ENCODE measurements at places on chromosomes 3 and 15.

- H3K4me1 ChIP-seq = no peaks in the 10 kb centered on the region
- no peaks in the 10 kb centered on the region for H3K27me3 ChIP-seq
- H3K27ac ChIP-seq = no peak overlapping the region
- H3K36me3 ChIP-seq = no peaks in the 10 kb centered on the region
- no peak for DNase-seq
Measured at GRCh38 chr15:46938169-46938568, 779.1 kb upstream of the SEMA6D start.

- DNase-seq = no peak
- no peak overlapping the region for H3K4me3 ChIP-seq
- H3K4me1 ChIP-seq = peaks cover 7% of the 10 kb centered on the region
- H3K36me3 ChIP-seq = no peaks in the 10 kb centered on the region
Measured at GRCh38 chr15:97981758-97982157, 21.3 kb downstream of the ARRDC4 start.

DNA sequence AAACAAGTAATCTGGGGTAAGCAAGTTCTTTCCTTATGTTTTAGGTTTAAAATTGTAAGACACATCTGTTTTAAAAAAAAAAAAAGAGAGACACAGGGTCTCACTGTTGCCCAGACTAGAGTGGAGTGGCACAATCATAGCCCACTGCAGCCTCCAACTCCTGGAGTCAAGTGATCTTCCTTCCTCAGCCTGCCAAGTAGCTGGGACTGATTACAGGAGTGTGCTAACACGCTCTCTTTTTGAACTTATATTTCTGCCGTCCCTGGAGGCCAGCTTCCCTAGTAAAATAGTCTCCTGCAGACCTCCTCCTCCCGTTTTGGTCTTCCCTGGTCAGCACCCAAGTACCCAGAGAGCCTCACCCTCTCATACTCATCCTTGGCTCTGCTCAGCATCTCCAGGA is 35.5 kb downstream of the DCP1A start:
- DNase-seq = no peak
- H3K4me3 ChIP-seq = no peak overlapping the region
- no peak overlapping the region for H3K27ac ChIP-seq
- no peaks in the 10 kb centered on the region for H3K27me3 ChIP-seq

DNA sequence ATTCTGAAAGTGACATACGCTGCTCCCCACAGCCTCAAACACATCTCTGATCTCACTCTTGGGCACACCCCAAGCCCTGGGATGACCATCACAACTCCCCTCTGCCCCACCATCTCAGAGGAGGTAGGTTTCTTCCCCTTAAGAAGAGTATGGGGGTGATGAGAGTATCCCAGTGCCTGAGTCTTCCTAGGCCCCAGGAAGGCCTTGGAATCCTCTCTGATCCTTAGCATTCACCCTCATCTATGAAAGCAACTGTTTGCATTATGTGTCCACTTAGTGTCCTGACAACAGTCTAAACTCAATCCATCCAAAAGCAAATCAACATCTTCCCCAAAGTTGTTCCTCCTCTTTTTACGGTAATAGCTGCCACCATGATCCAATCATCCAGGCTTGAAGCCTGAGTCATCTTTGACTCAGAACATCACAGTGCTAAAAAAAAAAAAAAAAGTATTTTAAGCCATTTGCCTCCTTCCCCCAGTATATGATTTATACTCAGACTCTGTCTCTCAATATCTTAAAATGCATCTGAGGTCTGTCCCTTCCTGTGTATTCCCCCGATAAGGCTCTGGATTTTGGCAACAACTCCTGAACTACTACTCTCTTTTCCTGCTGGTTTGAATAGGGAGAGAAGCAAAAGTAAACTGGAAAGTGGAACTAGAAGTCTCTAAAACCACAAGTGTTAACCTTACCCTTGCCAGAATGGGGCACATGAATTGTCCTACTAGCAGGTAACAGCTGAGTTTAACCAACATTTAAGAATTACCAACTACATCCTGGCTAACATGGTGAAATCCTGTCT is 22.5 kb downstream of the POPDC2 start:
- H3K36me3 ChIP-seq = peaks cover 3% of the 10 kb centered on the region
- DNase-seq = no peak
- H3K27me3 ChIP-seq = no peaks in the 10 kb centered on the region
- H3K27ac ChIP-seq = no peak overlapping the region
- H3K4me1 ChIP-seq = peaks cover 4% of the 10 kb centered on the region
- H3K4me3 ChIP-seq = no peak overlapping the region

DNA sequence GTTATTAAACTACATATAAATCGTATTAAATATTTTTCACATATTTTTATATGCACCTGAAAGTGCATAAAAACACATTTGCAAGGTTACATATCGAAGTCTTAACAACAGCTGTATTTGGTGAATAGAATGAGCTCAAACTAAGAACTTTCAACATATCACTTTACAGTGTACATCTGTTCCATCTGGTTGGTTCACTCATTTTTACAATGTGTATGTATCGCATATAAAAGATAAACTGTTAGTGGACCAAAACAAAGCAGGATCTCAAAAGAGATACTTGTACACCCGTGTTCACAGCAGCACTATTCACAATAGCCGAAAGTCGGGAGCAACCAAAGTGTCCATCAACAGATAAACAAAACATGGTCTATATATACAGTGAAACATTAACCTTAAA is 55.8 kb downstream of the TBL1XR1 start:
- no peaks in the 10 kb centered on the region for H3K36me3 ChIP-seq
- no peak for DNase-seq
- H3K4me1 ChIP-seq = peaks cover 43% of the 10 kb centered on the region
- H3K4me3 ChIP-seq = no peak overlapping the region

DNA sequence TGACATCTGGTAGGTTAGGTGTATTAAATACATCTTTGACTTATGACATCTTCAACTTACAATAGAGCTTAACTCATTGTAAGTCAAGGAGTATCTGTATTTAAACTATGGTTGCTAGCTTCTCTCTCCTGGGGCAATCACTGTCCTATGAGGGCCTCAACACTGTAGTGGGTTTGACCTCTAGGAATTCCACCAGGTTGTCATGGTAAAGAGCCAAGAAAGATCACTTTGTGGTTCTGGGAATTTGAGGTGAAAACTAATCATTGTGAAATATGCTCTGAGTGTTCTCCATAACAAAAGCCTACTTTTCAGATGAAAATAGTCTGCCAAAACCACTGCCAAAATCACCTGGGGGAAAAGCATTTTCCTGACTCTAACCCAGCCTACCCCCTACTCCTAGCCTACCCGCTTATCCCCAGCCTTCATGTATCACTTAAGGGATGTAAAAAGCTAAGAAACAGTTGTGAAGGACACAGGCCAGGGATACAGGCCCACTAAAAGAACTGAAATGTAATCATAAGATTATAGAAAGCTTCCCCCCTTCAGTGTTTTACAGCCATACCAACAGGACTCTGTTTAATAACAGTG is 723.8 kb downstream of the MECOM start:
- H3K4me3 ChIP-seq = no peak overlapping the region
- no peaks in the 10 kb centered on the region for H3K4me1 ChIP-seq
- H3K27me3 ChIP-seq = no peaks in the 10 kb centered on the region
- no peaks in the 10 kb centered on the region for H3K36me3 ChIP-seq

GRCh38 chr3:115081444-115081843 is 65.6 kb downstream of the ZBTB20 start:
- no peaks in the 10 kb centered on the region for H3K27me3 ChIP-seq
- H3K4me3 ChIP-seq = no peak overlapping the region
- DNase-seq = no peak
- H3K4me1 ChIP-seq = no peaks in the 10 kb centered on the region
- peaks cover 2% of the 10 kb centered on the region for H3K36me3 ChIP-seq

DNA sequence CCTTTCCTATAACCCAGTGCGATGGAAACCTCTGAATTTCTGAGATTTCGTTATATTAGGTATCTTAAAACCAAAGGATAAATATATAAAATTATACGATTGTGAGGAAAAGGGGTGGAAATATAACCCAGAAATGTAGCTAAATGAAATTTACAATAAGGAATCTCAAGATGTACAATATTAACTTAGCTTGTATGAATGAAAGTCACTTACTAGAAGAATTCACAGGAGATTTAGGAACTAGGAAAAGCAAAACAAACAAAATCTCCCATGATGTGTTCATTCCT is 159.2 kb downstream of the USP13 start:
- no peaks in the 10 kb centered on the region for H3K36me3 ChIP-seq
- no peak for DNase-seq
- no peak overlapping the region for H3K4me3 ChIP-seq
- H3K27me3 ChIP-seq = no peaks in the 10 kb centered on the region
- H3K4me1 ChIP-seq = no peaks in the 10 kb centered on the region

DNA sequence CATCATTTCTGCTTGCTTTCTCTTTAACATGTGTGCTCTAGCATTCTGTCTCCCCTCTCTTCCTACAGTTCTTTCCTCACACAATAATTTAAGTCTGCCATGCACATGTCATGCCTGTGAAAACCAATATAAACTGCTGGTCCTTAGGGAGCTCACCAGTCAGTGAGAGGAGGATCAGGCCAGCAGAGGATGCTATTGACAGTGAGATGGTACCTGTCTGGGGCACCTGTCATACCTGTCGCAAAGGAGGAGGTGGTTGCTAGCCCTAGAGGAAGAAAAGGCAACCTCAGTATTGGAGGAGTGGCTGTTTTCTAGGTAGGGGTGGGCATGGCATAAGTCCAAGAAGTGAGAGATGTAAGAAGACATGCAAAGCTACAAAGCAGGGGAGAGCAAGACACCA is 194.6 kb downstream of the GABRG3 start:
- no peak overlapping the region for H3K4me3 ChIP-seq
- H3K27me3 ChIP-seq = no peaks in the 10 kb centered on the region
- no peaks in the 10 kb centered on the region for H3K4me1 ChIP-seq
- no peaks in the 10 kb centered on the region for H3K36me3 ChIP-seq
- DNase-seq = no peak

DNA sequence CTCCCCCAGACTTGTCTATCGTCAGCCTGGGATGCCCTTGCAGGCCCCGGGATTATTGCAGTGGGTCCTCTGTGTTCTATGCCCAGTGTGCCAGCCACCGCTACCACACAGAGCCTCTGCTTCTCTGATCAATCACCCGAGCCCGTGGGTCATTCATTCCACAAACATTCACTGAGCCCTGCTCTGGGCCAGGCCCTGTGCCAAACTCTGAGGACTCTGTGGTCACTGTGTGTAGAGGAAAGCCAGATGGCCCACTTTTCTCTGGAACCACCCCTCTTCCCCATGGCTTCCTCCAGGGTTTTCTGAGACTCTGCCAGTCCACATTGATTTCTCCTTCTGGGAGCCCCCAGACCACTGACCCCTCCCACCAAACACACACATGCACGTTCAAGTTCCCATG is 55.5 kb downstream of the BSN start:
- DNase-seq = no peak
- H3K36me3 ChIP-seq = no peaks in the 10 kb centered on the region
- no peak overlapping the region for H3K4me3 ChIP-seq
- H3K4me1 ChIP-seq = no peaks in the 10 kb centered on the region
- H3K27ac ChIP-seq = no peak overlapping the region

DNA sequence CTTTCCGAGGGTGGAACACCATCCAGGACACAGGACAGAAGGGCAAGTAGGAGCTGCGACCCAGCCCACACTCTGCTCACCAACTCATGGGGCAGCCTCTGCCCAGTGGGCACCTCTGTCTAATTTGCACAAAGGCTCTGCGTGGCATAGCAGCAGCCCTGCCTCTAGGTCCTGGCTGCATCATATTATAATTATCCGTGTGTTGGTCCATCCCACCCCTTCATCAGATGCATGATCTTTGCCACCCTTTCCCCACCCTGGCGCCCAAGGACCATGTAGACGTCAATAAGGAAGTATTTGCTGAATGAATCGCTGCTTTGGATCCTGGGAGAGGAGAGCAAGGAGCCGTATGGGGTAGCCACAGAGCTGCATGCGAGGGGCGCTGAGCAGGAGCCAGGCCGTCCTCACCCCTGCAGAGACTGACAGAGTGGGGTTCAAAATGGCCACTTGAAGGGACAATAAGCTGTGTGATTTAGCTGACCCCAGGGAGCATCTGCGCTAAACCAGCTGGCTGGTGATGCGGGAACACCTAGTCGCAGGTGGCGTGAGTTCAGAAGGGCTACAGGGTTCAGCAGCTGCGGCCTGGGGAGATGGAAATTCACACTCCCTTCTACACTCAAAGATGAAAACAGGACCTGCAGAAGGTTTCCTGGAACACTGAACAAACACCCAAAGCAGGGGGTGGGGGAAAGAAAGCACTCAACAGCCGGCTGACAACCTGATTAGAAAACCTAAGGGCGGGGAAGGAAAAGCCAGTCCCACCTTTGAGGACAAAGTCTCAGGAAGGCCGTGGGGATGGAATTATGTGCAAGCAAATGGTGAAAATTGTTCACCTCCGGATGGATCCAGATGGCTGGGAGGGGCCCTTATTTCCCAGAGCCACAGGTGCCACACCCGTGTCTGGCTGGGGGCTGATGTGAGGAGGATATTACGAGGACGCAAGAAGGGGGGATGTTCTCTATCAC is 6.4 kb downstream of the MGLL start:
- DNase-seq = no peak
- H3K4me3 ChIP-seq = no peak overlapping the region
- H3K4me1 ChIP-seq = no peaks in the 10 kb centered on the region
- H3K27me3 ChIP-seq = no peaks in the 10 kb centered on the region

DNA sequence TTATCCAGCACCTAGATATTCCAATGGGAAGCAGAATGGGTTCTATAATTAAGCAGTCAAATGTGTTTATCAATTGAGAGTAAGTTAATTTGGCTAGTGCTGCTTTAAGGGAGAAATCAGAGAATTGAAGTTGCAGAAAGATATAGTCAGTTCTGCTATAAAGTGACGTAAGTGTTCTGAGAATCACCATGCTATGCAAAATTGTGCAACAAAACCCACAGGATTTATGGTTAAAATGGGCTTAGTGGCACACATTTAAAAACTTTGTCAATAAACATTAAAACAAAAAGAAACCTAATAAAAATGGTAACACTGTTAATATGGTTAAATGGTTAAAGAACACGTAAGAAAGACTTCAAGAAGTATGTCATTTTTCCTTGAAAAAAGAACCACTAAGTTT is 74.5 kb downstream of the TMEM108 start:
- H3K36me3 ChIP-seq = no peaks in the 10 kb centered on the region
- H3K27me3 ChIP-seq = no peaks in the 10 kb centered on the region
- H3K4me1 ChIP-seq = no peaks in the 10 kb centered on the region
- H3K27ac ChIP-seq = no peak overlapping the region
